Stimulated activated CD4-positive, alpha-beta T cell treated with anti-CD3 and anti-CD28 coated beads, Interleukin-1b, Interleukin-23, amount 100 ng/mL, for 24 hours (primary cell): ENCODE measurements at places on chromosomes 1 and 21.

DNA sequence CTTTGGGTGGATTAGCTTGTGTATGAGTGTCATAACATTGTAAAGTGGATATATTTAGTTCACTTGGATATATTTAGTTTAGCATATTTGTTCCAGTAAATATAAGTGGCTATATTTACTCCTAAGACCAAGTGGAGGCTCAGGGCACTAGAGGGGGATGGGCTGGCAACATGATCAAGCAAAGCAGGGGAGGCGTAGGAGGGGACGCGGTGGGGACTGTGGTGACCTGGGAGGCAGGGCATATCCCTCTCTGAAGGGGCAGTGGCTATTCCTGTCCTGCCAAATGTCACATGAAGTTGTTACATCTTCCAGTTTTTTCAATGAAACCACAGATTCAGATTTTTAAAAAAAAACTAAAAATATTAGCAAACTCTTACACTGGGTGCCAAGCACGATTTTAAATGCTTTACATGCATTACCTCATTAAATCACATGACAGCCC is 51.9 kb upstream of the EDN2 start:
- no peak for DNase-seq

- no peak for DNase-seq
Measured at GRCh38 chr1:200405264-200405663, 4.6 kb downstream of the ZNF281 start.

DNA sequence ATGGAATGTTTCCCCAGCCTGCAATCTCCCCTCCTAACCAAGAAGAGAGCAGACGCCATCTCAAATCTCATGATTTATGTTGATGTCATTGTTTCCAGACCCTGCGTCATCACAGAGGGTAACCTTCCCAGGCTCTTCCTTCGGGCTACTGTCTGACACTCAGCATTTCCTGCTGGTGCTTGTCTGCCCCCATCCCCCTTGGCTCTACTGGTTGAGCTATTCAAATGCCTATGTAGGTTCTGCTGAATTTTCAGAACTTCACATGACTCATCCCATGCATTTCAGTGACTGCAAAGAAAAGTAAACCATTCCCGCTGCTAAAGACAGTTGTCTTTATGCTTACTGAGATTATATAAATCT is 24.8 kb upstream of the ITPKB start:
- peak; percentile 6 for DNase-seq

- DNase-seq = no peak
Measured at GRCh38 chr1:205547936-205548827, 43.7 kb downstream of the CDK18 start.

GRCh38 chr1:22190731-22191130 is 47.8 kb upstream of the WNT4 start:
- no peak for DNase-seq
